Naive B cell (primary cell): ENCODE measurements at places on chromosomes 16 and 17. TPM values are rescaled to one million over a fixed set of nuclear protein-coding genes. Genes with fewer than 3 reads are reported as not detected.

CYTH1 gene
- 235 TPM for polyA plus RNA-seq

GCGR gene
- polyA plus RNA-seq = not detected

CCL4 gene
- 7.2 TPM for polyA plus RNA-seq

RUNDC3A gene
- 0.13 TPM for polyA plus RNA-seq

UTS2R gene
- not detected for polyA plus RNA-seq

TBC1D3B gene
- polyA plus RNA-seq = not detected

PRSS33 gene
- polyA plus RNA-seq = not detected

KCNH6 gene
- polyA plus RNA-seq = not detected

ASGR2 gene
- polyA plus RNA-seq = not detected

RNPS1 gene
- polyA plus RNA-seq = 251 TPM

ZNF469 gene
- 0.15 TPM for polyA plus RNA-seq

CRYBA1 gene
- polyA plus RNA-seq = not detected

IL34 gene
- polyA plus RNA-seq = not detected

CSH2 gene
- not detected for polyA plus RNA-seq

CACNG3 gene
- polyA plus RNA-seq = not detected

SNN gene
- polyA plus RNA-seq = 82.1 TPM

ZSCAN10 gene
- not detected for polyA plus RNA-seq

CASKIN2 gene
- polyA plus RNA-seq = not detected

SCIMP gene
- 98.5 TPM for polyA plus RNA-seq

USP43 gene
- polyA plus RNA-seq = not detected

OR1F1 gene
- polyA plus RNA-seq = not detected

KRT33A gene
- not detected for polyA plus RNA-seq

ATP1B2 gene
- polyA plus RNA-seq = 0.21 TPM

CENPX gene
- 77.6 TPM for polyA plus RNA-seq

PPY gene
- not detected for polyA plus RNA-seq

ABCA9 gene
- not detected for polyA plus RNA-seq

CD300C gene
- polyA plus RNA-seq = 0.22 TPM

RSKR gene
- 0.09 TPM for polyA plus RNA-seq

NTN3 gene
- polyA plus RNA-seq = not detected

LPO gene
- polyA plus RNA-seq = not detected

CMTM1 gene
- 0.97 TPM for polyA plus RNA-seq

OR4D2 gene
- polyA plus RNA-seq = not detected

PDE6G gene
- polyA plus RNA-seq = 6.4 TPM

ITPRIPL2 gene
- polyA plus RNA-seq = not detected

CLEC10A gene
- polyA plus RNA-seq = 0.82 TPM

SEZ6L2 gene
- polyA plus RNA-seq = not detected

SALL1 gene
- polyA plus RNA-seq = not detected

EFCAB3 gene
- not detected for polyA plus RNA-seq
